Dermis microvascular lymphatic vessel endothelial cell (primary cell): ENCODE measurements at places on chromosomes 11 and 22. TPM values are rescaled to one million over a fixed set of nuclear protein-coding genes. Genes with fewer than 3 reads are reported as not detected.

DNA sequence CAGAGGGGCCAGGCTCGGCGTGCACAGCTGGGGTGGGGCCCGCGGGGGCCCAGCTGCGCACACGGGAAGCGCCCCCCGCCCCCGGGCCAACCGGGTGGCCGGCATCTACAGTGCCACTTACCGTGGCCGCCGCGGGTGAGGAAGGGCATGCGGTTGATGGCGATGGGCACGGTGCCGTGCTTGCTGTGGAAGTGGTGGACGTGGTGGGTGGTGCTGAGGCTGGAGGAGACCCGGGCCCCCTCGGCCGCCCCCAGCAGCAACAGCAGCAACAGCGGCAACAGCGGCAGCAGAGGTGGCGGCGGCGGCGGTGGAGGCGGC, 51.4 kb downstream of the SLC22A12 start:
- DNase-seq, result no peak

- no peak for DNase-seq
Observed at GRCh38 chr22:26756675-26757293, 99.4 kb downstream of the MIAT start.

The OR51E2 gene
- not detected in 2 replicates for total RNA-seq

The APOA5 gene
- not detected in 2 replicates for total RNA-seq

- no peak for DNase-seq
Observed at GRCh38 chr22:26804911-26805539, 147.6 kb downstream of the MIAT start.

GRCh38 chr22:30667107-30667493, 575 bp downstream of the DUSP18 start:
- peak; percentile 15 for DNase-seq

DNA sequence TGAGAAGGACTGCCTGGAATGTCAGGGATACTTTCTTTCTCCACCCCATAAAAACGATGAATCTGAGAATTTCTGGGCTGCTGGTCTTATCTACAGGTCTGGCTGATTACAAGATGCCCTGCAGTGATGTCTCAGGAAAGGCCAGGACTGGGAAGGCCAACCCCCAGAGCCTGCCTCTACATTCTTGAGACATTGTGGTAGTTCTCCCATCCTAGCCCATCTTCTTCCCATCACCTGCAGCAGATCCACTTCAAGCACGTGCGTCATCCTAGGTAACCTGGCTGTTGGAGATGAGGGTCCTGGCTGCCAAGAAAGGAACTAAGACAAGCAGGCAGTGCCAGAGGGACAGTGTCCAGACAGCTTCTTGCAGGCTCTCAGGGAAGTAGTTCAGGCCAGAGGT, 44.1 kb upstream of the E2F8 start:
- DNase-seq, result no peak

The SPON1 gene
- total RNA-seq, result under 0.01 and 0.51 TPM in 2 replicates

DNA sequence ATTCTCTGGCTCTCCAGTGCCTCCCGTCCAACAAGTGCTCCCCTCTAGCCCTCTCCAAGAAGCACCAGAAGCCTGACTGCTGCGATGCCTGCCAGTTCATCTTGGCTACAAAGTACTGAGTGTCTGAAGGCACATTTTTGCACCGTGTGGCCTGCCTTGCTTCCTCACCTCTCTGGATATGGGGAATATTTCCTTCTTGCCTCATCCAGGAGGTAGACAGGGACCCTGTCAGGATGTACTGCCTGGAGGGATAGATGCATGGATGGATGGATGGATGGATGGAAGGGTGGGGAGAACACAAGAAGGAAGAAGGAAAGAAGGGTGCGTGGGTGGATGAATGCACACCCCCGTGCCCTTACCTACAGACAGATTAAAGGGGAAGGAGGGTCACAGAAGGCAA, 27.6 kb downstream of the KCTD17 start:
- no peak for DNase-seq

DNA sequence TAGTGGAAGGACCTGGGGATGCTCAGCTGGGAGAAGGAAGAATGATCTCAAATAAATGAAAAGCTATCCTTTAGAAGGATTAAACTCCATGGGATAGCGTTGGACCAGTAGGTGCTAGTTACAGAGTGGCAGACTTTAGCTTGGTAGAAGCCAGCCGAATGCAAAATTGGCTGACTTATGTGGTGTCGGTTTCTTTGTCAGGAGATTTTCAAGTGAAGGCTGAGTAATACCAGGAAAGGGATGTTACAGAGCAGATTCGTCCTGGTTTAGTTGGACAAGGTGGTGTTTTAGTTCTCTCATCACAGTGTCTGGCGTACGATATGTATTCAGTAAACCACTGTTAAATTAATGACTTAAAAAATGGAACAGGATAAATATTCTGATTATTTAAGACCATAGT, 26.0 kb downstream of the FDX1 start:
- no peak for DNase-seq

The PDGFD gene
- total RNA-seq, result 25.0 and 77.1 TPM in 2 replicates

DNA sequence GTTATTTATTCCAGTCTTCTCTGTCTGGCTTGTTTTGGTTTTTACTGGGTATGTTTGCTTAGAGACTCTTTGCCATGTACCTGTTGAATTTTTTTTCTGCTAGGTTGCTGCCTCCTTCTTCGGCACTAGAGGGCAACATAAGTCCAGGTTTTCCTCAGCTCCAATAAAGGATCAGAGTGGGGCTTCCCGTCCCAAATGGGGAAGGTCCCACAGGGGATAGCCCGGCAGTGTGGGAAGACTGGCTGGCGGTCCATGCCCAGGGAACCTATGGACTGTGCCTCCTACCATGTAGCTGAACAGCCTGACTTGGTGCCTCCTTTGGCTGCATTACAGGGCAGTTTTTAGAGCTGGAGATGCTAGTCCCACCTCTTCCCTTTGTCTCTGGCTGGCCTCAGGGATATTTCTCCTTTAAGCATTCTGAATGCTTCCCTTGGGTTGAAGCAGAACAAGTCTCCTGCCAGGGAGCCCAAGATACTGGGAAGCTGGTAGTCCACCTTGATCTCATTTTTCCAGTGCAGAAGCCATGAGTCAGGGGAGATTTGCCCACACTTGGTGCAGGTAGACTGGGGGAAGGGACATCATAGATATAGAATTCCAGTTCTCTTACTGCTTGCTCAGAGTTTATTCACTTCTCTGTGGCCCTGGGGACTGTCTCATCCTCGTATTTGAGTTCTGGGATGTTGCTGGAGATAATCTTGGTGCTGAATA, 60.2 kb downstream of the BRD1 start:
- peak; percentile 48 for DNase-seq

DNA sequence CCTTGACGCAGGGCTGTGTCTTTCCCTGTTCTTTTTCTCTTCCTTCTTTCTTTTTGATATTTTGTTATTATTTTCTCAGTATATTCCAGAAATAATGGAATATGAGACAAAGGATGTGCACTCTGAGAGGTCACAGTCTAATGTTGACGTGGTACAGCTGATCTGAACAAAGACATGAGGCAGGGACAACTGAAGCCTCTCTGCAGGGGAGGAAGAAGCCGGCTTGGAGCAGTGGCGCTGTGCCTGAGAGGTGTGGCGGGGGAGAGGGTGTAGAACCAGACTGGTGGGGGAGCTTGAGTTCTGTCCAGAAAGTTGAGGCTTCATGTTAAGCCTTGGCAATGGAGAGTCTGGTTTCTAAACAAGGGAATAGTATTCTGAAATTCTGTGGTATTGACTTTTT, 34.7 kb downstream of the ADAMTS15 start:
- no peak for DNase-seq

The C22orf42 gene
- not detected in 2 replicates for total RNA-seq

DNA sequence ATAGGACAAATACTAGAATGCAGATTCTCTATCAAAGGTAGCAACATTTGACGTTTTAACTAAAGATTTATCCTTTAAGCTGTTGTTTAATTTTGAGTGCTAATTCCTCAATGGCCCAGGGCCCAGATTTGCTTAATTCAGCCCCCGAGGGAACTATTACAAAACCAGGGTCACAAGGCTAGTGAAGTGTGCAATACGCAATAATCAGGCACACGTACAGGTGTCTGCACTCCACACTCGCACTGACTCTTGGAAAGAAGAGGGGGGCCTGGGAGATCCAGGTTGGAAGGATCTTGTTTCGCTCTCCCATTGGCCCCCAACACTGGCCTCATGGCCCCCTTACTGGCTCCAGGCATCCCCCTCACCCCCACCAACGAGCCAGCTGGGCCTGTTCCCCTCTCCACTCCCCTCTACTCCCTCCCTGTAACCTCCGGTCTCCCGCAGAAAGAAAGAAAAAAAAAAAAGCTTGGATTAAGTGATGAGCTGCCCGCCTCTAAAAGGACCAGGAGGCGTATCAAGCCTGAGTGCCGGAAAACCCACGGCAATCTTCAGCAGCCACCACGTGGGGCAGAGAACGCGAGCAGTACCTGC, 2.2 kb upstream of the KIRREL3 start:
- DNase-seq, result no peak

- no peak for DNase-seq
Observed at GRCh38 chr22:47114813-47115517, 352.5 kb downstream of the TBC1D22A start.

The MS4A1 gene
- total RNA-seq, result under 0.01 TPM in 1 of 2 replicates, not detected in the other

DNA sequence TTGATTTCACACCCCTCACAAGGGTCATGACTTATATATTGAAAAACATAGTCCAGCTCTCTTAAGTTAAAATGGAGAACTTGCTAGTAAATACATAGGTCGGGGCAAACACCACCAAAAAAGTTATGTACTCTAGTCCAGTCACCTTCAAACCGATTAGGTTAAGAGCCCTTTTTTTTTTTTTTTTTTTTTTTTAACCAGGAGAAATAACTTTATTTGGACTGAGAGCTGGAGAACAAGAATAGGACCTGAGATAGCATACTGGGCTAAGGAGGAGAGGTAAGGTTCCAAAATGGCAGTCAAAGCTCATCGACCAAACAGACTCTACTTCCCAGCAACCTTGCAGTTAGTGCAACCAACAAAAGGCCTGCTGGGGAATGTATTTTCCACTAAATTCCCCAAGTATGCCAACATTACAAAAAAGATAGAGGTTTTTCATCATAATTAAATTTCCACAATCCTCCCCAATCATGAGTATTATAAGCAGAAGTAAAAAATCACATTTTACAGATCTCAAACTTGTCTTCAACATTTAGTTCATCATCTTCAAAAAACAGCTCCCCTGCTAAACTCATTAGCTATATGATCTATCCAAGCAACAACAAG, 3.8 kb downstream of the TMEM41B start:
- DNase-seq, result no peak

The POU2AF2 gene
- total RNA-seq, result not detected in 2 replicates

GRCh38 chr22:34834059-34834458, 231.9 kb upstream of the ISX start:
- DNase-seq, result no peak

DNA sequence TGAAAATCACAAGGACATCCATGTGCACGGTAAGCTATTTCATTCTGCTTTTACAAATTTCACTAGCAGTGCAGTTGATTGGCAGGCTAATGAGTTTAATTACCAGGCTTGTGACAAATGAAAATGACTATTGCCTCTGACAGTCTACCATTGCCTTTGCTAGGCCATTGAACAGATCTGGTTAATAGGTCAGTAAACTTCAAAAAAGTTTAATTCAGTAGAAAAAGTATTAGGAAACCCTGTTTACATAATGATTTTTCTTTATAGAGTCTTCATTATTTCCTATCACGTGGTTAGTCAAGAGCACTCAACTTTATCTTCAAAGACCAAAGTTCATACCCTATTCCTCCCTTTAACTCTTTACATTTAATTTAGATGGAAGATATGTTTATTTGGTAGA, 77.0 kb downstream of the PRMT3 start:
- no peak for DNase-seq

DNA sequence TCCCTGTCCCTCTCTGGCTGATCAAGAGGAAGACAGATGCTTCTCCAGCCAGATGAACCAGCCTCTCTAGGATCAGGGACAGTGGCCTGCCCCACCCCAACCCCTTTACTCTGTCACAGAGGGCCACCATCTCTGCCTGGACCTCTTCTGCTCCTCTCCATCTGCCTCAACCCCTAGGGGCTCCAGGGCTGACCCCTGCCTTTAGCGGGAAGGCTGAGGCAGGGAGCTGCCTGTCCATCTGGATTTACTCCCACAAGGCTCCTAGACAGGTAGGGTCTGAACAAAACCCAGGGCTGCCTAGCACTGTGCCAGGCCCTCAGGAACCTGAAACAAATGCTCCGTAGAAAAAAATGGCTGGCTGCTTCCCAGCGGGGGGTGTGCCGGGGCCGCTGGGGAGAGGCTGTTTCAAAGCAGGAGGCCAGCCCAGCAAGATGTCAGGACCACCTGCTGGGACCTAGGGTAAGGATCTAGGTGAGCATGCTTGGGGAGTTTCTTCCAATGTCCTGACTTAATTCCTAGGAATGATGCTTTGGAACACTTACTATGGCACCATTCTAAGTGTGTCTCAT, 3.2 kb downstream of the CHST1 start:
- DNase-seq, result no peak

DNA sequence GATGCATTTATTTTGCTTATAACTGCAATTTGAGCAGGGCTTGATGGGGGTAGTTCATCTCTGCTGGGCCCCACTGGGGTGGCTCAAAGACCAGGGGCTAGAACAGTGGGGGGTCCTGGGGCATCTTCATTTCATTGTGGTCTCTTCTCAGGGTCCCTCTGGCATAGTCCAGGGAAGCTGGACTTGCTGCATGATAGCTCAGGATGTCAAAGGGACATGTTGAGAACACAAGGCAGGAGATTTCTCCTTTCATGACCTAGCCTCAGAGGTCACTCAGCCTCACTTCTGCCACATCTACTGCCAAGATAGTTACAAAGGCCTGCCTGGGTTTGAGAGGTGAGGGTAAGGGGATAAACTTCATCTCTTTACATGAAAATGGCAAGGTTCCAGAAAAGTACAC, 89.5 kb downstream of the CWC15 start:
- no peak for DNase-seq

- DNase-seq, result no peak
Observed at GRCh38 chr22:45742866-45743450, 71.3 kb downstream of the ATXN10 start.

The RSF1 gene
- 12.8 and 16.8 TPM in 2 replicates for total RNA-seq

DNA sequence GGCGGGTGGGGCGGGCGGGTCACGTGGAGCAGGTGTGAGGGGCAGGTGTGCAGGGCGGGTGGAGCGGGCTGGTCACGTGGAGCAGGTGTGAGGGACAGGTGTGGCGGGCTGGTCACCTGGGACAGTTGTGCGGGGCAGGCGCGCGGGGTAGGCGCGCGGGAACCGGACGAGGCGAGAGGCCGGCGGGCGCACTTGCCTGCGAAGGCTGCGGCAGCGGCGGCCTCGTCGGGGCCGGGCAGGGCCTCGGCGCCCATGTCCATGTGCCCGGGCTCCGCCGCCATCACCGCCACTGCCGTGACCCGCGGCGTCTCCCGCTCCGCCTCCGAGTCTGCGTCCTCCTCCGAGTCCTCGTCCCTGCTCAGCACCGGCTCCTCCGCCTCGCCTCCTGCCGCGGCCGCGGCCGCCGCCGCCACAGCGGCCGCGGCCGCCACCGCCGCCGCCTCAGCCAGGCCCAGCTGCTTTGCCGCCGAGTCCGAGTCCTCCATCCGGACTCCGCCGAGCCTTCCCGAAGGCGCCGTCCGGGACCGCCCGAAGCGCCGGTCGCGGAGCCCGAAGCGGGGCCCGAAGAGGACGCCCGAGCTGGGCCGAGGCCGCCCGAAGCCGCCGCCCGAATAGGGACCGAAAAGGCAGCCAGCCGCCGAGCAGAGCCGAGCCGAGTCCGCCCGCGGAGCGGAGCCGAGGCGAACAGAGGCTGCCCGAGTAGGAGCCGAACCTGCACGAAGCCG, at the start of gene DEAF1:
Gene DEAF1, minus strand, starts transcription at position 660 of the 725 bp plus-strand sequence. Its CDS starts 175 bp downstream, at position 485.
- DNase-seq, result peak; percentile 97

The BTBD18 gene
- total RNA-seq, result not detected in 2 replicates

- DNase-seq, result no peak
Observed at GRCh38 chr11:9527481-9528135, 45.9 kb upstream of the WEE1 start.

GRCh38 chr11:66339686-66340483, 3.7 kb upstream of the RIN1 start:
- DNase-seq, result no peak

GRCh38 chr22:23518376-23519187, 61.5 kb downstream of the IGLL1 start:
- no peak for DNase-seq

The NELL1 gene
- not detected in 2 replicates for total RNA-seq

The CASP5 gene
- total RNA-seq, result not detected in 2 replicates
